Stromal cell of bone marrow (primary cell): ENCODE measurements at places on chromosomes 1 and 21.

- no peak for DNase-seq
These were observed 7.6 kb upstream of the IFNAR1 start for GRCh38 chr21:33317145-33317544.

GRCh38 chr21:40517646-40518045 lies 329.3 kb downstream of the DSCAM start:
- no peak for DNase-seq

GRCh38 chr1:239963856-239964255 lies 127.8 kb upstream of the FMN2 start:
- no peak for DNase-seq

DNA sequence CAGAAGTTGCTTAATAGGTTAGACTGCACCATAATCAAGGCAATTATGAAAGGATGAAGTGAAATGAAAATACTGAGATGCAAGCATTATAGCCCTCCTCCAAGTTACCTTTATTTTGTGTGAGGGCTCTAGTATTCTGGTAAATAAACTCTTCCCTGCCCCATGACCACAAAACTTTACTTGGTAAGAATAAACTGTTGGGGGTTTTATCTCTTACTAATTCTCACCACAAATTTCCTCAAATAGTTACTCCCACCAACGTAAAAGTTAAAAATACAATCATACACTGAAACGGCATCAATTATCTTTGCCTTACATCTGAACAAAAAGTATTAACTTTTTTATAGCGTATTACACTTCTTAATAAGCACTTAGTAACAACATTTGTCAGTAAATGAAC lies 29.5 kb downstream of the C21orf91 start:
- DNase-seq = no peak
